ENCODE measurements at places on chromosomes 11 and 22. TPM values are rescaled to one million over a fixed set of nuclear protein-coding genes. Genes with fewer than 3 reads are reported as not detected.

The SPI1 gene
- not detected for total RNA-seq

The CHST1 gene
- total RNA-seq = 0.31 TPM

The C2CD3 gene
- 40.9 TPM for total RNA-seq

The SLC22A9 gene
- total RNA-seq = not detected

The RBFOX2 gene
- 141 TPM for total RNA-seq

The SLN gene
- total RNA-seq = 0.67 TPM

The OR56A1 gene
- total RNA-seq = not detected

The C11orf42 gene
- total RNA-seq = not detected

The SOX6 gene
- 34.9 TPM for total RNA-seq

The CST6 gene
- total RNA-seq = not detected

Data from progenitor cell of endocrine pancreas (in vitro differentiated cells).